Heart left ventricle (tissue), 16 donors: ENCODE measurements at places on chromosomes 7 and 10. TPM values are rescaled to one million over a fixed set of nuclear protein-coding genes. Genes with fewer than 3 reads are reported as not detected.

- no peak for DNase-seq
These were observed 37.3 kb downstream of the ADRA2A start for GRCh38 chr10:111113961-111114757.

- no peak for DNase-seq
These were observed 57.1 kb upstream of the IL6 start for GRCh38 chr7:22669692-22670421.

DNA sequence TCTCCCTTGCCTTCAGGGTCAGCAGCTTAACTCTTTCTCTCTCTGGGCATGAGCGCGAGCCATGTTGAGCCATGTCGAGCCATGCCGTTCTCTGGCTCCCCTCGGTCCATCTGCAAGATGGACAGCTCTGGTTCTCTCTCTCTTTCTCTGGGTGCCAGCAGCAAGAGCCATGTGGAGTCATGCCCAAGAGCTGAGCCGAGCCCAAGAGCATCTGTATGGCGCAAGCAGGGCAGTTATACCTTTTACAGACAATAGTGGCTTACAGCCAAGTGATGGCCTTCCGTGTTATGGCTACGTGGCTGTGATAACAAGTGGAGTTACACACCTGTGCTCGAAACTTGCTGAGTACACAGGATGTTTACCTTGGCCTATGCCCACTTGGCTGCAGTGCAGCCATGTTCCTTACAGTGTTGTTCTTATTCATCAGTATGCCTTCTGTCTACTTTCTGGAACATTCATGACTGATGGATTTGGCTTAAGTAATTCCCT is 327.7 kb downstream of the GLRX3 start:
- no peak for DNase-seq

- no peak for DNase-seq
These were observed 79.3 kb downstream of the CNOT4 start for GRCh38 chr7:135430626-135431025.

Gene TAS2R5
- 0.18 TPM for polyA plus RNA-seq

Gene C10orf53
- polyA plus RNA-seq, result not detected

Gene MARCHF5
- polyA plus RNA-seq, result 39.4 TPM

Gene LRRC4
- polyA plus RNA-seq, result 0.89 TPM
